AG04449 (cell line): ENCODE measurements at places on chromosomes 4 and X.

- DNase-seq = no peak
These were observed 5.9 kb downstream of the BCOR start for GRCh38 chrX:40091691-40092421.

DNA sequence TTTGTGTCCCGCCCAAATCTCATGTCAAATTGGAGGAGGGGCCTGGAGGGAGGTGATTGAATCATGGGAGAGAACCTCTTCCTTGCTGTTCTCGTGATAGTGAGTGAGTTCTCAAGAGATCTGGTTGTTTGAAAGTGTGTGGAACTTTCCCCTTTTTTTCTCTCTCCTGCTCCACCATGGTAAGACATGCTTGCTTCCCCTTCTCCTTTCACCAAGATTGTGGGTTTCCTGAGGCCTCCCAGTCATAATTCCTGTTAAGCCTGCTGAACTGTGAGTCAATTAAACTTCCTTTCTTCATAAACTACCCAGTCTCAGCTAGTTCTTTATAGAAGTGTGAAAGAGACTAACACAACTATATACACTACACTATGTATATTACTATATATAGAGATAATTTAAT is 697.8 kb upstream of the HS3ST1 start:
- DNase-seq = no peak

GRCh38 chrX:118526149-118526548 is 30.5 kb downstream of the DOCK11 start:
- no peak for DNase-seq

DNA sequence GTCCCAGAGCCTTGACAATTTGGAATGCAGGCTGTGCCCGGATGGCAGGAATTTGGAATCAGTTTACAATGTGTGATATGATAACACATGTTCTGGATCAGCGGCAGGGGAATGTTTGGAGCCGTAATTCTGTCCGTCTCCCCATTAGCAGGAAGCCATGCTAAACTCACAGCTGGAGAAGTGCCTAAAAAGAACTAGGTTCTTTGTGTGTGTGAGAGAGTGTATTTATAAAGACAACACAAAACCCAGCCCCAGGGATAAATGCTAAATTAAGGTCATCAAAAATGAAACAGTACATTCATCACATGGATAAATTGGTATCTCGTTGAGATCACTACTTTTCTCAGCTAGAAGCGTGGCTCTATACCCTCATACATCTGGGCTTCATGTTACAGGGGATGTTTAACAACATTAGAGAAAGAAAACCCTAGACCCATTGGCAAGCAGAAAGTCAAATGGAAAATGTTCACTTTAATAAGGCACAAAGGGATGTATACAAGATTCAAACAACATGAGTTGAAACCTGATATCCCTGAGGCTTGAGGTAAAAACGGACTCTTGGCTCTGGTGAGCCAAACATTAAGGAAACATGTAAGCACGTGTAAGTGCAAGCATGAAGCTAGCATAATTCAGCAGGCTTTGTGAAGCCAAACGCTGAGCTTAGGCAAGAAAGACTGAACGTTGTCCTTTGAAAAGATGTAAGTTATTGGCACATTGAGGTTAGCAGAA is 18.0 kb upstream of the TMEM131L start:
- no peak for DNase-seq
